ENCODE measurements at places on chromosomes 2 and 18.

DNA sequence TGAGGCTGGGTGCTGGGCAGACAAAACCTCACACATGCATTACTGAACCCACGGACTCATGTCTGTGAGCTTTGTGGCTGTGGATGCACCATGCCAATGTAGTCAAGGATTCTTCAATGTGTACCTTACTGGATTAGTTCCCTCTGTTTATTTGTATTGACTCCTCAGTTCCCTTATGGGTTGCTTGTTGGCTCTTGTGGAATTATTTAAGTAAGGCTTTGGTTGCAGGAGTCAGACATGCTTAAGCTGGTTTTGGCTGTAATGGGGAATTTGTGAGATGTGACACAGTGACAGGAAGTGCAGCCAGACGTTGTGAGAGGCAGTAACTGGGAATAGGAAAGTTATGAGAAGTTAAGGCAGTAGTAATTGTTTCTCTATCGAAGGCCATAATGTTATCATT lies 13.6 kb upstream of the IL1RN start:
- no peak for DNase-seq

- DNase-seq = no peak
These were observed 124.9 kb downstream of the DAW1 start for GRCh38 chr2:227996366-227996765.

DNA sequence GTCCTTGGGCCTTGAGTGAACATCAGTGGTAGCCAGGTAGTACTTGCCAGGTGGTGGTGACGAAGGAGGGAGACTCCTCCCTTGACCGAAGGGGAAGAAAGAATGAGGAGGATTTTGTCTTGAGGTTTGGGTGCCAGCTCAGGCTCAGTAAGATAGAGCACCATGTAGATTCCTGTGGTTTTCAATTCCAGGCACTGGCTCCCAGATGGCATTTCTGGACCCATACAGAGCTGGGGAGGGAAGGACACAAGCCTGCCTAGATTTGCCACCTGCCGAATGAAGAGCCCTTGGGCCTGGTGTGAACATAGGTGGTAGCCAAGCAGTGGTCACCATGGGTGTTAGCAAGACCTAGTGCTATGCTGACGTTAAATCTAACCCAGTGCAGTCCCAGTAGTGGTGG lies 108.8 kb upstream of the UBE2E3 start:
- peak; percentile 44 for DNase-seq

DNA sequence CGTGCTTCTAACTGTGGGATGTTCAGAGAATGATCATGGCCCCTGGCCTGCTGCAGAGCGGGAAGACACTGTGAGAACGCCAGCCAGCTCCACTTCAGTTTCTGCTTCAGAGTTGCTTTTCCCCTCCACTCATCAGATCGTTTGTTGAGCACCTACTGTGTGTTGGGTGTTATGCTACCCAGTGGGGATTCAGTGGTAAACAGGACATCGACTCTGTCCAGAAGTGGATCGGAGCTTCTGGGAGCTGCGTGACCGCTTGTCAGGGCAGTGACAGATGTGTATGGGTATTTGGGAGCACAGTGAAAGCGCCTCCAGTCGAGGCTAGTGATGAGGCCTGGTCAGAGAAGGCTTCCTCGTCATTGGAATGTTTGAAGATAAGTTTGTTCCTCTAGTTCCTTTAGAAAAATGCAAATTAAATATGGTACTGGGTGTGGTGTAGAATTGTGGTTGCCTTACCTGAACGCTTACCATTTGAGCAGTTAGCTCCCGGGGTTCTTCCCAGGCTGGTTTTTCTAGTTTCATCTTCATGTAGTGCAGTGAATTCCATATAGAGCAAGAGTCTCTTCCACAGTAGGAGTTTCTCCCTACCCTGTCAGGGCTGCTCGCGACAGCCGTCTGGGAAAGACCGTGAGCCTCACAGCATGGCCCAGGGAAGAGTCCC lies 2.8 kb downstream of the RAB12 start:
- DNase-seq = no peak

GRCh38 chr2:204012072-204012653 lies 75.6 kb downstream of the ICOS start:
- DNase-seq = peak; percentile 73

- DNase-seq = no peak
These were observed 73.6 kb downstream of the RND3 start for GRCh38 chr2:150413910-150414309.

GRCh38 chr18:61910101-61910500 lies 17.3 kb upstream of the RNF152 start:
- DNase-seq = no peak

DNA sequence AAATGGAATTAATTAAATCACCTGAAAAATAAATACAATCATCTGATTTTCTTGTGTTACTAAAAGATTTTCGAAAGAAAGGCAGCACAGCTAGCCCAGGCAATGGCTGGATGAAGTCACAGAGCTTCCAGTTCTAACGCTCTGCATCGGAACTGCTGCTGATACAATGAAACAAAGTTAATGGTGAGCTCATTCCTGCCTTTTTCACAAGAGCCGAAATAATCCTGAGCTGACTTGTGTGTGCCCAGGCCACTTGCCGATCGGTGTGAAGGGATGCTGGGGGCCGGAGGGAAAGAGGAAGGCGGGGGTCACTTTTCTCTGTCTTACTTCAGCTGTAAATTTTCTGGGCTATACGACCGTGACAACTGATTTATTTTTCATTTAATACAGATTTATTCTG lies 149.5 kb downstream of the INO80D start:
- DNase-seq = peak; percentile 17

GRCh38 chr2:74029714-74030397 lies 45.1 kb downstream of the TET3 start:
- no peak for DNase-seq

DNA sequence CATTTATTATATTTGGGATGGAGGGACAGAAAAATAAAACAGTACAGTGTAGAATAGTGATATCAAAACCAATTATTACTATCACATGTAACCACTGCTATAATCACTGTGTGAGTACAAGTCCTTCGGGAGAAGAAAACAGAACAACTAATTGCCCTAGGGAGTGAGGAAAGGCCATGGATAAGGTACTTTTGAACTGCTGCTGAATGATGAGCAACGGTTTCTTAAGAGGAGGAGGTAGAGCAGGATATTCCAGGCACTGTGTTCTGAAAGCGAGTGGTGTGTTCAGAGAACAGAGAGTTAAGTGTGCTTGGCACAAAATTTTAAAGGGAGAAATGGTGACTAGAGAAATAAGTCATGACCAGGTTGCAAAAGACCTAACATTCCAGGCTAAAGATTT lies 134.2 kb downstream of the CALCRL start:
- DNase-seq = no peak

DNA sequence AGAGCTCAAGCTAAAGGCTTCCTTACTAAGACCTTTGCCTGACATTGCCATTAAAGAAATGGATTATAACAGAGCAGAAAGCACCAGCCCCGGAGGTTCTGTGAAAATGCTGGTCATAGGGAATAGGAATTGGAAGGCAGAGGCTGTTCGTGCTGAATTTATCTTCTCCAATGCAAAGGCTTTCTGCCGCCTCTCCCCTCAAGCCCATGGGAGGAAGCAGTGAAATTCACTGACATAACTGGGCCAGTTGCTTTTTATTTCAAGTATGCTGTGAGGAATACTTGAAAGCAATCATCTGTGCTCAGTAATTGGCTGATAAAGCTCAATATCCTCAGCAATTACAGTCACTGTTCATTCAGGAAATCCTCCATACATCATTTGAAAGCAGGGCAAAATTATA lies 85.4 kb upstream of the LINC00305 start:
- DNase-seq = no peak

- no peak for DNase-seq
These were observed 20.0 kb upstream of the LPIN1 start for GRCh38 chr2:11726384-11726783.

DNA sequence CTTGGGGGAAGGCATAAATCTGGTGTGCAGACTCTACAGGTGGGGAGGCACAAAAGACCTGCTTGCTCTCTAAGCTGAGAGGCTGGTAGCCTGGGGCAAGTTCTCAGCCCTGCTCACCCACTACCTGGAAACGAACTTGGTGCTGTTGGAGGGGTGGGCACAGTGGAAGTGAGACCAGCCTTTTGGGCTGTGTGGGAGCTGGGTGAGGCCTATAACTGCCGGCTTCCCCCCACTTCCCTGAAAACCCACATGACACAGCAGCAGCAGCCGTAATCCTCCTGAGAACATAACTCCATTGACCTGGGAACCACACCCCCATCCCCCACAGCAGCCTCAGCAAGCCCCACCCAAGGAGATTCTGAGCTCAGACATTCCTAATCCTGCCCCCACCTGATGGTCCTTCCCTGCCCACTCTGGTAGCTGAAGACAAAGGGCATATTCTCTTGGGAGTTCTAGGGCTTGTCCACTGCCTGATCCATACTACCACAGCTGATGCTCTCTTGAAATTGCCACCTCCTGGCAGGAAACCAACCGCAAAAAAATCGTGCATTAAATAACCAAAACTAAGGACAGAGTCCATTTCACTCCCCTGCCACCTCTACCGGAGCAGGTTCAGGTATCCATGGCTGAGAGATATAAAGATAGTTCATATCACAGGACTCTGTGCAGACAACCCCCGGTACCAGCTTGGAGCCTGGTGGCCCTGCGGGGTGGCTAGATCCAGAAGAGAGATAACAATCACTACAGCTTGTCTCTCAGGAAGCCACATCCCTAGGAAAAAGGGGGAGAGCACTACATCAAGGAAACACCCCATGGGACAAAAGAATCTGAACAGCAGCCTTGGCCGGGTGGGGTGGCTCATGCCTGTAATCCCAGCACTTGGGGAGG lies 178.1 kb downstream of the NDUFA10 start:
- no peak for DNase-seq

DNA sequence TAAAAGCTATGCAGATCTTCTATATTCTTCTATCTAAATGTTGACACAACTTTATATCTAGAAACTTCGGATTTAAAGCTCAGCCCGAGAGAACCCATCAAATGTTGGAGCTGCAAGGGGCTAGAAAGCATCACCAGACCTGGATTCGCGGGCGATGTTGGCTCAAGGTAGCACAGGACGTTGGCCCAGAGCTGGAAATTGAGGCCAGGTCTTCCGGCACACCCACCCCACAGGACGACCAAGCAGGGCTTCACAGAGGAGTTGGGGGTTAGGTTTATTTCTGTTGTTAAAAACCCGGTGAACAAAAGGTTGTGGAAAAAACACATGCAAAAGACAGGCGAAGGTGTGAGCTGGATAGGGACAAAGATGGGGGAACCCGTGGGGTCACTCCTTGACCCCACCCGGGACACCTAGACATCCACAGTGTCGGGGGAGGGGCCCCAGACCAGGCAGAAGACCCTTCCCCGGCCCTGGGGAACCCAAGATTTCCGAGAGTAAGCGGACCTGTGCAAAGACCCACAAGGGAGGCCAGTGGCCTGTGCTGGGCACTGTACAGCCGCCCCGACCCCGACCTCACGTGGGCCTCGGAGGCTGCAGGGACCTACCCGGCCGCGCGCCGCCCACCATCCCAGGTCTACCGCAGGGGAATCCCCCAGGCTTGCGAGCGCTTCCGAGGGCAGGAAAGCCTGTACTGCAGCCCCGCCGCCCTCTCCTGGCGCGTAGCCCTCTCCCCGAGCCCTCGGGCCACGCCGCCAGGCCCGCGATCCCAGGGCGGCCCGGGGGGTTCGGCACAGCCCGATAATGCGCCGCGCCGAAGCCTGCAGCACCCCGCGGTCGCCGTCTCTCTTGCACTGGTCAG lies 1.8 kb upstream of the AGBL5 start:
- DNase-seq = no peak

DNA sequence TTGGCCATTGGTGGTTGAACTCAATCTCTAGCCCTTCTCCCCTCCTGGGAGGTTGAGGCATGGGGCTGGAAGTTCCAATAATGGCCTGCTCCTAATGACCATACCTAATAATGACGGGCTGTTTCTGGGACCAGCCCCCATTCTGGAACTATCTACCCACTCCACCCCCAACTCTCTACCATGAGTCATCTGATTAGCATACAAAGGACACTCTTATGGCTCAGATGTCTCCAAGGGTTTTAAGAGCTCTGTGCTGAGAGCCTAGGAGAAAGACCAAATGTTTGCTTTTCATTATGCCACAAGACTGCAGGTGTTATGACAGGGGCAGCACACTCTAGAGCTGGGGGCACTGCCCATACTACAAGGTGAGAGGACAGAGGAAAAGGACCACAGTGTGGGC lies 137.0 kb upstream of the NCKAP5 start:
- DNase-seq = no peak

GRCh38 chr2:83081826-83082690 lies 1377.0 kb downstream of the SUCLG1 start:
- DNase-seq = peak; percentile 38

- DNase-seq = no peak
These were observed 1089.5 kb downstream of the TDRD15 start for GRCh38 chr2:22213237-22213636.

- DNase-seq = peak; percentile 76
These were observed at the start of gene STON1 for GRCh38 chr2:48530033-48530811. STON1 (plus strand) TSS chr2:48530154; CDS start chr2:48580634, 50,480 bp downstream.

- DNase-seq = no peak
These were observed 42.0 kb upstream of the CCDC150 start for GRCh38 chr2:196597531-196597930.

GRCh38 chr2:116716038-116716437 lies 1098.5 kb upstream of the DDX18 start:
- DNase-seq = no peak

DNA sequence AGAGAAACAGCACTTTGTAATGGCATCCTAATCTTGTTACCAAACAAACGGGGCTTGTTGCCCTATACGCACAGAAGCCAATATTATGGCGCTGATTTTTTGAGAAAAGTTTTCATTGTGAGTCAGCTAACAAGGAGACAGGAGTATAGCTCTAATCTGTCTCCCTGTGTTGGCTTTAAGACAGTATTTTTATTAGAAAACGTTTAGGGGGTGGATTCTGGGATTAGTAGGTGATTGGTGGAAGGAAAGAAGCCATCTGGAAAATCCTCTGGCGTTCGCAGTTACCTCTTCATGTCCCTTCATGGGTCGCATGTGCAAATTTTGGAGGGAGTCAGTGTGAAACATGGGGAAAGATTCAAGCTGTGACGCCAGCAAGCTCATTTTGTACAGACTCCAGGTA lies 698 bp upstream of the TMEM237 start:
- peak; percentile 41 for DNase-seq

DNA sequence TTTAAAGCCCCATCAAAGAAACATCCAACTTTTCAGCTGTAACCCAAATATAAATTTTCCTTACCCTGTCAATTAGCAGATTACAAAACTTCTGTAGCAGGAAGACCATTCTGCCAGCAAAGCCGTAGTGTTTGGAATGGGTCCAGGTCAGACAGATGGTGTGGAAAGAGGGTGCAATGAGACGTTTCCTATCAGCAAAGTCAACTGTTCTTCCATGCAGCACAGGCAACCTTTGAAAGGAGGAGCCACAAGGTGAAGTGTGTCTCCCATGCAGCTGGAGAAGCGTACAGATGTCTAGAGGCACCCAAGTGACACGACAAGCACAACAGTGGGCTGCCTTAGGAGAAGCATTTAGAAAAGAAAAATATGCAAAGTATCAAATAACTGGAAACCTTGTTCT lies 83.7 kb downstream of the SP3 start:
- no peak for DNase-seq
